Dermis microvascular lymphatic vessel endothelial cell (primary cell): ENCODE measurements at places on chromosomes 16 and 17. TPM values are rescaled to one million over a fixed set of nuclear protein-coding genes. Genes with fewer than 3 reads are reported as not detected.

The WFIKKN2 gene
- under 0.01 TPM in 1 of 2 replicates, not detected in the other for total RNA-seq

GRCh38 chr16:79750311-79750710, 149.8 kb upstream of the MAF start:
- no peak for DNase-seq

DNA sequence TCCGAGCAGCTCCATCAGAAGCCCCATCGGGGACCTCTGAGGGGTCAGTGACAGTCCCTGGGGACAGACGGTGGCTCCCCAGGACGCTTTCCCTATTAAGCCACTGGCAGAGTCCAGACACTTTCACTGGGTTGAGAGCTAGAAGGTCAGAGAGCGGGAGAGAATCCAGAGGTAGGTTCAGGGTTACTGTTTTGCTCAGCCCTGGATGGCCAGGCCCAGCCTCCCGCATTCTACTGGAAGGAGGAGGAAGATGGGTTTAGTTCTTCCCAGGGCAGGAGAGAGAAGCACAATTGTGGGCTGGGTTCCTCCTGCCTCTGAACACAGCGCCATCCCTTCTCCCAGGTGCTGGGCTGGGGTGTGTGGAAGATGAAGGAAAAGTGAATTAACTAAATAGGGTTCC, 452.8 kb downstream of the SLC39A11 start:
- DNase-seq: no peak

The CCL1 gene
- total RNA-seq: not detected in 2 replicates

DNA sequence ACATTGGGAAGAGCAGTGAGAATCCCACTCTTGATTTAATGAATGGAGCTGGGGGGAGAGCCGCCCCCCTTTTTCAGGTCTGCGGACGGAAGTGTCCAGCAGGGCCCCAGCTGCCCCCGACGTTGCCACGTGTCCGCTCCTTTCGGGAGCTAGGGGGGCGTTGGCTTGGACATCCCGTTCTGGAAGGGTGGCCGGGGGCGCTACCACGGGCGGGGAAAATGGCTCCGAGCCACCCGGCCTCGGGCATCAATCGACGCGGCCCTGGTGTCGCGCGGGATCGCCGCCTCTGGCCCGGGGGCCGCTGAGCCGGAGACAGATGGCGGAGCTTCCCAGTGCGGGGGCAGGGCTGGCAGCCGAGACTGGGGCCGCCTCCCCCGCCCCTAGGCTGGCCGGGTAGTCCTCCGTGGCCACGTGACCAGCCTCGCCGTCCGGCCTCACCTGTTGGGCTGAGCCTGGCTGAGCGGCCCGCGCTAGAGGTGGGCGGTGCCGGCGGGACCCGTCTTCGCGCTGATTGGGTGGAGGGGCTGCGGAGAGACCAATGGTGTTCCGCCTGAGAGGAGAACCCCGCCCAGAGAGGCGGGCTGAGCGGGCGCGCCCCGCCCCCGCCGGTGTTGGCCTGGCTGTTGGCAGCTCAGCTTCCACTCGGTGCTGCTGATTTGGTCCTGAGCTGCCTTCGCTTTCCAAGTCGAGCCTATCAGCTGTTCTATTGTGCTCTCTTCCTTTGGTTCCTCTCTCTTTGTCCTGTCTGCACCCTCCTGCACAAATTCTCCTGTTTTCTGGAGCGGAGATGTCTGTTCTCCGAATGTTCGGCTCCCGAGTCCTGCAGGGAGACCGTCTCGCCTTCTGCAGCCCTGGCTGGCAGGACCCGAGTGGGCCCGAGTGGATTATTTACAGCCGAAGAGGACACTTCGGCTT, 8.3 kb downstream of the HS3ST3B1 start:
- peak; percentile 67 for DNase-seq

- DNase-seq: peak; percentile 70
Measured at GRCh38 chr16:69112285-69113129, 7.1 kb downstream of the HAS3 start.

DNA sequence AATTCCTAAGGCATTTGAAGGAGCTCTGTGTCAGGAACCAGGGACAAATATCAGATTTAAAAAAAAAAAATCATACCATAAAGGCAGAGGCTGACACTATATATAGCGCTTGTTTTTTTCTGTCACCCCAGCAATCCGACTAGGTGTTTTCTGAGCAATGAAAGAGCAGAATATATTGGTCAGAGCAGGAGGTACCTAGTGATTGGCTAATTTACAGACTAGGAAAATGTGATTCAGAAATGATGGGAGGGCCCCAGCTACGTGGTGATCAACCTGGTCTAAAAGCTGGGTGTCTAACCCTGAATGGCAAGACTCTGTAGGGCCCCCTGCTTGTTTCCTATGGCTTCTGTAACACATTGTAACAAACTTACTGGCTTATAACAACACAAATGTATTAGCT, 195.5 kb upstream of the XYLT1 start:
- no peak for DNase-seq

The PPP1R27 gene
- total RNA-seq: not detected in 2 replicates

DNA sequence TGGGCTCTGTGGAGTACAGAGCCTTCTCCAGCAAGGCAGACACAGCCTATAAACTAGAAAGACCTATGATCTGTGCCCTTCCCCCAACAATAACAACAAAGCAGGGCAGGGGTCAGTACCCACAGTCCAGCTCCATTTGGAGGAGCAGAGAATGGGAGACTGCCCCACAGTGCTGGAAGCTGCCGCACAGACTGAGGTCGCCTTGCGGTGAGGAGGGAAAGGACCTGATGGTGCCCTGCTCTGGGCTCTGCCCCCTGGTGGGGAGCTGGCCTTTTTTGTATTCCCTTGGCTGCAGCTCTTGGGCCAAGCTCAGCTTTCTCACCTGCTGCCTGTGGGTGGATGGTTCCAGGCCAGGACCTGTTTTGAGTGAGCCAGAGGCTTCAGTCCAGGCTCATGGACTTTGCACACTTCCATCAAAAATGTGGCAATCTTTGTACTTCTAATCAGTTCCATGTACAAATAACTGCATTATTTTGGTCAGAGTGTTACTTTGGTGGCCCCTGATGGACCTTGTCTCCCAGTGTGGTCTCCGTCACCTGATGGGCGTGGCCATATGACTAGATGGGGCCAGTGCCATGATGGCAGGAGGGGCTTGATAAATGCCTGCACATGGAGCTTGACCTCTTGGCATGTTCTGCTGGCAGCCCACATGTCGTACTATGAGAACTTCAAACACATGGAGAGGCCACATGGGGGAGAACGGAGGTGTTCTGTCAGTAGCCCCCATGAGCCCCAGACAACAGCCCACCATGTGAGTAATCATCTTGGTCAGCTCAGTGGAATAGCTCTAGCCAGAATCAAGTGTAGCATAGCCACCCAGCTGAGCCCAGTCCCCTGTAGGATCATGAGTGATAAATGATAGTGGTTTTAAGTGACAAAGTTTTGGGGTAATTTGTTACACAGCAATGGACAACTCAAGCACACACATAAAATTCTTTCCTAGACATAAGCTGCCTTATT, 24.2 kb downstream of the B9D1 start:
- peak; percentile 50 for DNase-seq

DNA sequence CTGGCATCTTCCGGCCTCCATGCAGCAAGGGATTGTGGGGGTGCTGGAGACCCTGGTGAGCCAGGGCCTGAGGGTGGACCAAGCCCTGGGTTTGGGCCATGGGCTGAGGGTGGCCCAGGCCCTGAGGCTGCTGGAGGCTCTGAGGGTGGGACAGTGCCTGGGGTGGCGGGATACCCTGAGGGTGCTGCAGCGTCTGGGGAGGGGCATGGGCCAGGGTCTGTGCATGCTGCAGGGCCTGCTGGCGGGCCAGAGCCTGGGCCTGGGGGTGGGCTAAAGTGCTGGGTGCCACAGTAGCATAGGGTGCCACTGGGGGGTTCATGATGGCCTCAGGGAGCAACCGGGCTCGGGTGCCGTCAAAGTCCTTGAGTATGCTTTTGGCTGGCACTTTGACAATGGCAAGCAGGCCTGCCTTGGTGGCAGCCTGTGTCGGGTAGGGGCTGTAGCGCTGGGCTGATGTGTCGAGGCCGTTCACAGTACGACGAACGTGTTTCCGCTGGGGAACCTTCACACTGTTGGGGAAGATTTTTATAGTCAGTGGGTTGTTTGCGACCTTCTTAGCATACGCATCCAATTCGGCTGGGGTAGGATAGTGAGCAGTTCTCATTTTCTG, 15.6 kb downstream of the TRAF4 start:
- DNase-seq: no peak
